ENCODE measurements at places on chromosomes 6 and 20. TPM values are rescaled to one million over a fixed set of nuclear protein-coding genes. Genes with fewer than 3 reads are reported as not detected.

Gene FAXC
- 23.1 TPM for total RNA-seq

Gene CD24
- 1.2 TPM for total RNA-seq

DNA sequence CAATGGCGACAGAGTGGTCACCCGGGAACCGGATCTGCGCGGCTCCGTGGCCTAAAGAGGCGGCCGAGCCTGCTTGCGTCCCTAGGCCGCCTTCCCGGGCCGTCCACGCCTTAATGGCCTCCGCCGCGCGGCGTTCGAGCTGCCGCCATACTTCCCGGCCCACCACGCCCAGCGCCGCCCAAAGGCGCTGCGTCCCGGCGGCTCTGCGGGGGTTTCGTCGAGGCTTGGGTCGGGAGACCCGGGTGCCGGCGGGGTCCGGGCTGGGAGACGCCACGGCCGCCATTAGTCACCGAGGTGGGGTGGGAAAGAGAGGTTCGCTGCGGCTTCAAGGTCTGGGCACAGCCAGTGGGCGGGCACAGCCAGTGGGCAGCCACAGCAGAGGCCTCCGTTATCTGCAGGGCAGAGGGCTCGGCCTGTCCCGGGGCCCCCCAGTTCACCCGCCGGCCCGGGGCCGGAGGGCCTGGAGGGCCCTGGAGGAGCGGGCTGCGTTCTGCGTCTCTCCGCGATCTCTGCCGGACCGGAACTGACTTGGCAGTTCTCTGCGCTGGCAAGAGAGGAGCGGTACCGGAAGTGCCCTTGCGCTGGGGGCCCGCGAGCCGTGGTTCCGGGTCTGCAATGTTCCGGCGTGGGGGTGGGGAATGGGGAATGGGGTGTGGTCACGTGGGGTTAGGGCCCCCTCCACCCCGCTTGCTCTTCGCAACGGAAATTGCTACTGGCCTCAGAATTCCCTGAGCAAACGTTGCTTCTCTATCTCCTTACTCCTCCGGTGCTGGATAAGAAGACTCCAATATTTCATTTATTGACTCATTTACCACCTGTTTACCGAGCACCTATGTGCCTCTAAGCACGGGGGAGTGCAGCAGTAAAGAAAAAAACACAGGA is 82.3 kb downstream of the CNBD2 start:
- DNase-seq: peak; percentile 96

DNA sequence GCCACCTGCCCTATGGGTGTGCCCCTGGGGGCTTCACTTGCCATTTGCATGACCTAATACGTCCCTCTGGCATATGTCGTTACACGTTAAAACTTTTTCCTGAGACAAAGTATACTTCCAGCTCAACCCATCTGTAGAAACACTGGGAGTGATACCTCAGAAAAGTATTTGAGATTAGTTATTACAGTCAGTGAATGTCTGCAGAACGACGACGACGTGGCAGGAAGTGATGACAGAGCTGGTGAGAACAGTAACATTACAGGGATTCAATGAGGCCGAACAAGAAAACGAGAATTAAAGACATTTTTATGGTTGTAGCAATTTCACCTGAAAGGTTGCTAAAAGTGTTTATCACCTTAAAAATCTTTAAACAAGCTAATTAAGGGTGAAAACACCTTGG is 40.2 kb downstream of the SASH1 start:
- no peak for DNase-seq

Gene GNMT
- total RNA-seq: not detected

- no peak for DNase-seq
Observed at GRCh38 chr6:149851461-149852110, 12.6 kb downstream of the LRP11 start.

Data from sigmoid colon (tissue), 7 donors.